AG04449 (cell line): ENCODE measurements at places on chromosomes 3 and 15.

DNA sequence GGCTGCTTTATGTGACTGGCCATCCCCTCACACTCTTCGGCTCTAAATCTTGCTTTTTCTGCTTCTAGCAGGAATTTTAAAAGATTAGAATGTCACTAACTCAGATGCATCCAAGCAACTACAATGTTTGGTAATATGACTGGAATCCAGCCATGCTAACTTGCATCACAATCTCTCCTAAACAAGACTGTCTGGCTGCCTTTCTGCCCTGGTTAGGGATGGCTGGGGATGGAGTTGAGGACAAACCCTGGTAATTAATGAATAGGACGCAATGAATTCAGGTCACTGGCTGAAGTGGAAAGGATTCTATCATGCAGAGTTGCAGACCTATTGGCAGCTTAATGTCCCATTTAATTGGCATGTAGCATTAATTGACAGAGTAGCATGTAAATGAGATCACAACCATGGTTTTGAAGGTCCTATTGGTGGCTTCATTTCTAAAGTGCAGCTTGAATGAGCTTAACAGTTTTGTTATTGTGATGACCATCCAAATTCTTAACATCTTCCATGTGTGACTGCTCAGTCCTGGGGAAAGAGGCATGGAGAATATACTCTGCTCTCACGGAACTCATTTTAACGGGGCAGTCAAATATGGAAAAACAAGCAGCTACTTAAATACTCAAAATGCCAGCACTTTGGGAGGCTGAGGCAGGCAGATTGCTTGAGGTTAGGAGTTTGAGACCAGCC is 21.7 kb downstream of the NMNAT3 start:
- no peak for DNase-seq

- DNase-seq = peak; percentile 50
These were observed 136.6 kb downstream of the TMCC1 start for GRCh38 chr3:129756871-129757270.

GRCh38 chr3:105933871-105934270 is 65.1 kb upstream of the CBLB start:
- no peak for DNase-seq

DNA sequence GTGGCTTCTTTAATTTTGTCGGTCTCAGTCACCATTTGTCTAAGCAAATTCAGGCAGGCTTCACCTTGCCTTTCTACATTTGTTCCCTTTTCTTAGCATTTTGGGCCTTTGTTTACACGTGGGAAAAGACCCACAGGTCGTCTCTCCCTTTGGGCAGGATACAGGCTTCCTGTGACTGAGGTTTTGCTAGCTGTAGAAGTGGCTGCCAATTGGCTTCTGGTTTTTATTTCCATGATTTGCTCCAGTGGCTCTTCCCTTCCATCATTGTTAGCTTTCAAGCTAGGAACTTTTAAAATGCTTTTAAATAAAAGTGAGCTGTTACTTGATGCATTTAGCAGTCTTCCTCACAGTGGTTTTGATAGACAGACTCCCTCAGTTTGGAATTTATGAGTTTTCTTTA is 37.3 kb downstream of the MLH1 start:
- DNase-seq = no peak

DNA sequence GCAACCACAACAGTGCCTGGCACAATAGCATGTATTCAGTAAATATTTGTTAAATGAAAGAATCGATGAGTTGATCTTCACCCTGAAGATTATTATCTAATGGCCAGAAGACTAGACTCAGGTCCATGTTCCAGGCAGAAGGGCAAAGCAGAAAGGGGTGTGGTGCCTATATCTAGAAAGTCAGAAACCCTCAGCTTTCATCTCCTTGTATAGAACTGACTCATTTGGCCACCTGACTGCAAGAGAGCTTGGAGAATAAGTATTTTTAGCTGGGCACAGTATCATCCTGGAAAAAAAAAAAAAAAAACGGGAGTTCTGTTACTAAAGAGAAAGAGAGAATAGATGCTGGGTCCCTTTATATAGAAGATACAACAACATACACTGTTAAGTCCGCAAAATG is 69.7 kb upstream of the SPRED1 start:
- no peak for DNase-seq
